ENCODE measurements at places on chromosomes 2 and 18. TPM values are rescaled to one million over a fixed set of nuclear protein-coding genes. Genes with fewer than 3 reads are reported as not detected.

GRCh38 chr2:203621981-203622515 lies 84.4 kb upstream of the CD28 start:
- no peak for DNase-seq

- DNase-seq, result no peak
Observed at GRCh38 chr2:99911736-99912135, 230.7 kb downstream of the AFF3 start.

The CCDC74A gene
- 12.5 TPM for total RNA-seq

DNA sequence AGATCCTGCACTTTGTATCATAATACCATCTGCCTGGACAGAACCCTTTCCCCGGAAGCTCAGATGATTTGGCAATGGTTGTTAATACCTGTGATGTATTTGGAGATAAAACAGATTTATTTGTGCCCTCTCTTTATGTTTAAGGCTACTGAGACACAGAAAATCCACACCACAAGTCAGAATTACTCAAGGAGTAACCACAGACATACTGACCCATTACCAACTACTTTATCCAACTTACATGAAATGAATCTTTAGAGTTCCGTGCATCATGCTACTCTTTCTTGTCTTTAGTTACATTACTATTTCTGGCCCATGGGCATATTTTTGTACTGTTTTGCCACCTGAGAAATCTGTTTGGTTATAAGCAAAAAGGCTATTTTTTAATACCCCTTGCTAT lies 384.0 kb downstream of the STK39 start:
- no peak for DNase-seq

- DNase-seq, result no peak
Observed at GRCh38 chr18:523561-523960, 23.1 kb upstream of the COLEC12 start.

DNA sequence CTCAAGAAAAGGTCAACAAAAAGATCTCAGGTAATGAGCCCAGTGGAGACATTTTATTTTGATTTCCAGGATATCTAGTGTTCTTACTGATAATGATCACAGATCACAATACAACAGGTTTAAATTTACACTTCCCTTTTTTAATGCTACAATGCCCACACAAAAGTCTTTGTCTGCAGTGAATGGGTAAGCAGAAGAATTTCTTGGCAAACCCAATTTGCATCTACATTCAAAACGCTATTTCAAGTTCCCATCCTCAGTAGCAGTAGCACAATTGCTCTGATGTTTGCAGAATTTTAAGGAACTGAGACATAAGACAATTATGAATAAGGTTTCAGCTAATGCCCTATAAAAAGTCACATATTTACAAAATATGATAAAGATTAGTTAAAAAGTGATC lies 929.4 kb upstream of the PIK3C3 start:
- DNase-seq, result no peak

- no peak for DNase-seq
Observed at GRCh38 chr2:206942592-206943478, 3.5 kb downstream of the CPO start.

The LRRC30 gene
- total RNA-seq, result not detected

DNA sequence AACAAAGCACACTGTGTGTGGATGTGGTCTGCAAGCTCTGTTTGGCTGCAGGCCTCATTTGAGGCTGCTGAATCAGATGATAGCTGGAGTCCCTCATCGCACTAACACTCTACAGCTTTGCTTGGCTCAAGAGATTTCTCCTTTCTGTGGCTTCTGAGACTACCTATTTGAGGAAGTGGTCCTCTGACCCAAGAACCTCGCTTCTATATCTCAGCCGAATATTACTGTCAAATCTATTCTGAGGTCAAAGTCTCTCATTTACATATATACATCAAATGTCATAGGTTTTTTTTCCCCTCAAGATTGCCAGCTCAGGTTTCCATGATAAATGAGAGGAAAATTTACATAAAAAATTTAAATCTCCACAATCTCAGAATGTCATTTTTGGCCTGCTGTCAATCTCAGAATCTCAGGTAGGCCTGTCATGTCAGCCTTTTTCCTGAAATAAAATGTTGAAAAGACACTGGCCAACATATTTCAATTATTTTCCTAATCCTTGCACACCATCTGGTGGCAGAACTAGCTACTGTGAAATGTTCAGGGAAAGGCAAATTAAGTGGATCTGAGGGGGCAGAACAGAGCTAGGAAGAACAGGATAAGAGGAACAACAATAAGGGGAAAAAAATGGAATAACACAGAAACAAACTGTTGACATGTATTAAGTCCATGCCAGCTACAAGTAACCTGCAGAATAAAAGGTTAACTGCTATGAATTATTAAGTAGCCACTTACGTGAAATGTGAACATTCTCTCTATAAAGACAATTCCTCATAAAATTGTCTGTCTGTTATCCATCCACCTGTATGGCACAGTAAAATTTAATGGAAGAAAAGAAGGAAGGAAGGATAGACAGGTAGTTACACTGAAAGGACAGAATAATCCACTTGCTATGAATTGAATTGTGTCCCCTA lies 39.3 kb downstream of the AP1S3 start:
- DNase-seq, result peak; percentile 17

- DNase-seq, result no peak
Observed at GRCh38 chr2:150234787-150235446, 252.6 kb downstream of the RND3 start.

The PXDN gene
- 0.49 TPM for total RNA-seq

DNA sequence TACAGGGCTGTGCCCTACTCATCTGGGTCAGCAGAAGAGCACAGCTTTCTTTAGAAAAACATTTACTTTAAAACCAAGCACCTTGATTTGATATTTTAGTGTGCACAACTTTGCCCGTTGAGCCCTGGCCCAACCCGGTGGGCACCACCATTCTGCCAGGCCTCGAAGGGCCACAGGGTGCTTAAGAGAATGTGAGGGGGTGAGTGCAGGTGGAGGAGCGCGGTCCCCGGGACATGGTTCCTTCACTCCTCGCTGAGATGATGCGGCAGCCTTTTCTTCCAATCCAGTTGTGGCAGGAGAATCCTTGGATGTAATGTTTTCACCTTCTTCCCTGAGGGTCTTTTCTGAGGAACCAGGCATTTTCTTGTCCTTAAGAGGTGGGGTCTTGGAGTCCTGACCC lies 119.0 kb downstream of the RPIA start:
- DNase-seq, result no peak

- peak; percentile 86 for DNase-seq
Observed at GRCh38 chr2:26018184-26019055, 15.5 kb upstream of the RAB10 start.

The CTNNA2 gene
- total RNA-seq, result 0.40 TPM

- no peak for DNase-seq
Observed at GRCh38 chr2:171652416-171652785, 34.9 kb upstream of the DYNC1I2 start.

GRCh38 chr2:42150159-42150558 lies 19.0 kb upstream of the EML4 start:
- DNase-seq, result no peak

The ERICH2 gene
- total RNA-seq, result 1.3 TPM

- DNase-seq, result no peak
Observed at GRCh38 chr2:34998741-34999140, 1356.8 kb upstream of the CRIM1 start.

- DNase-seq, result peak; percentile 80
Observed at GRCh38 chr2:70104231-70105111, 17.2 kb downstream of the PCBP1 start.

The RNF152 gene
- 0.04 TPM for total RNA-seq

Measured in K562 (cell line).